ENCODE measurements at places on chromosomes 2 and 18. TPM values are rescaled to one million over a fixed set of nuclear protein-coding genes. Genes with fewer than 3 reads are reported as not detected.
A peak's percentile ranks its signal among the peaks of the same experiment; 100 is the strongest.

DNA sequence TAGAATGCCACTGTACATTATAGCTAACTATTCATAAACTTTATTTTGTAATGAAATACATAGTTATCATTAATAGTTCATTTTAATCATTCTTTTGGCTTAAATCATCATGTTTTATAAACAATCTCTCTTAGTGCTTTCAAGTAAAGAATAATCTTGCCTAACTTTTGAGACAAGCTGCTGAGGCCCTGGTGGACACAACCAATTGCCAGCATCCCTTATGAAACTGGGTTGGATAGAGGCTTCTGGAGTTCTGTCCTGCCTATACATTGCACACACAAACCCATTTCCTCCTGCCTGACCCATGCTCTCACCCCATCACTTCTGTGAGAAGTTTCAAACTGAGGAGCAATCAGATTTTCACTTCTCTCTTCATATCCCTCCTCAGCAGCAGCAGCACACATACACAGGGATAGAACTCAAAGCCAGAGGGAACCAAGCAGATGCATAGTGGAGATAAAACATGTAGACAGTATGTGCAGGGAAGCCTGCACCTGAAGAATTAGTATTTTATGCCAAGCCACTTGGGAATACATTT, 450.0 kb upstream of the SLC14A2 start:
- DNase-seq: no peak

DNA sequence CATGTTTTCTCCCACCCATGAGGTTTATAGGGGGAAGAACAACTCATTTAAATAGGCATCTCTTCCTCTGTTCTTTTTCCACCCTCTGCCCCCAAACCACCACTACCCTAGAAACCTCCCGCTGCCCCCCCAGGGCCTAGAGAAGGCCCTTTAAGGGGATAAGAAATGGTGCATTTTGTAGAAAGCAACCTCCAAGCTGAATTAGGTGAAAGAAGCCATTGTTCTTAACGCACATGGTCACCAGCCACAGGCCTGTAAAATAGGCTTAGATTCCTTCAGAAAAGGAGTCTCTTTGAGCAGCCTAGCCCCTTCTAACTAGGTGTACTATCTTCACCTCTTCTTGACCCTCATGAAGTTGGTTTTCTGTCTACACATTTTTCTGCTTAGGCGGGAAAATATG, 118.6 kb upstream of the SP5 start:
- no peak for DNase-seq

DNA sequence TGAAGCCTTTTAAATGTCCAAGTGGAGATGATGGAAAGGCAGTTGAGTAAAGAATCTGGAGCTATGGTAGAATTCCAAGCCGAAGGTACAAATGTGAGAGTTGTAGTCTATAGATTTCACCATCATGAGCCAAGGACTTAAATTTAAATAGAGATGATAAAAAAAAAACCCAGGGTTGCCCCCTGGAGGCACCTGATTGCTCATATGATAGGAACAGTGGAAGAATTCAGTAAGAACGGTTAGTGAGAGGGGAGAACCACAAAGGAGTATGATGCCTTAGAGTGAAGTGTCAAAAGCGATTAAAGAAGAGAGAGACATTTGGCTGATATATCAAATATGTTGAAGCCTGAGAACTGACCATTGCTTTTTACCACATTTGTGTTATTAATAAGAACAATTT, 11.9 kb downstream of the NYAP2 start:
- no peak for DNase-seq

DNA sequence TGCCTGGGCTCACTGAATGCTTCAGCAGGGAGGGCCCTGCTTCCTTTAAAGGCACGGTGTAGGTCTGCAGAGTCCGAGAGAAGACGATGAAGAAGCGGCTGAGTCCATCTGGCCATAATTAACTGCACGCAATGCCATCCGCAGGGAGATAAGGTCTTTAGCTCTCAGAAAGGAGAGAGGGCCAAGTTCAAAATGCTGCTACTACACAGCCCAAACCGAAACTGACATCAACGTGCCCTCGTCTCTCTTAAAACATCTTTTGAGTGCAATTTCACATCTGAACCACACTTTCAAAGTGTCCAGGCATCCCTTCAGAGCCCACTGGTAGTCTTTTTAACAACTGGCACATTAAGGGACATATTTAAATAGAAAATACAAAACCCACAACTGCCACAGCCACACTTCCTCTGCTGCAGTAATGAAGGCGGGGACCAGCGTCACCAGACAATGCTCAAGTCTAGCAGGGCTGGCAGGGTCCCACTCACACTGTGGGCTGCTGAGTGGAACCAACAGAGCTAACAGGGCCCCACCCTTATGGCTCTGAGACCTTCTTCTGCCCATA, 35.8 kb downstream of the ST3GAL5 start:
- DNase-seq: no peak

GRCh38 chr18:57353137-57353939, 981 bp downstream of the ST8SIA3 start:
- no peak for DNase-seq

DNA sequence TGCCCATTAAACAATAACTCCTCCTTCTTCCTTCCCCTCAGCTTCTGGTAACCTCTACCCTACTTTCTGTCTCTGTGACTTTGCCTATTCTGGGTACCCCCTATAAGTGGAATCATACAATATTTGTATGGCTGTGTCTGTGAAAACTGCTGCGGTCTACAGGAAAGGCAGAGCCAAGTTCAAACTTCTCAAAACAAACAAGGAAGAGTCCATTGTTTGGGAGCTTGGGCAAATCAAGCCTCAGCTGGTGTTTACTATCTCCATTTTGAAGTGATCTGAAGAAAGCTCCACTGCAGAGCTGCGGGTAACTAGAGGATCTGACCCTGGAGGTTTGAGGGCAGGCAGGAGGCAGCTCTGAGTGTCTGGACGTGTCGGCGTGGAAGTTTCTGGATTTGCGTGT, 48.6 kb upstream of the DAPL1 start:
- no peak for DNase-seq

DNA sequence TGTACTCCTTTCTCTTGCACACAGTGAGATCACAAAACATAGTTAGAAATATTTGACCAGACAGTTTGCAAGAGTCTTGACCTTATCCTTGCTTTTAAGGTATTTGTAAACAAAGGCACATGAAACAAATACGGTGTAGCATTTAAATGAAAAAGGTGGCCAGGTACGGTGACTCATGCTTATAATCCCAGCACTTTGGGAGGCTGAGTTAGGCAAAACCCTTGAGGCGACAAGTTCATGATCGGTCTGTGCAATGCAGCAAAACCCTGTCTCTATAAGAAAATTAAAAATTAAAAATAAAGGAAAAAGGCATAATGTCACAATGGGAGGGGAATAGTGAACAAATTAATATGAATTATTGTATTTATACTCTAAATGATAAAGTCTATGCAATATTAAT, 109.5 kb upstream of the PIK3C3 start:
- no peak for DNase-seq

- no peak for DNase-seq
Measured at GRCh38 chr2:170106102-170106840, 71.7 kb upstream of the MYO3B start.

Gene ATP6V1B1
- polyA plus RNA-seq: 78.2 TPM

DNA sequence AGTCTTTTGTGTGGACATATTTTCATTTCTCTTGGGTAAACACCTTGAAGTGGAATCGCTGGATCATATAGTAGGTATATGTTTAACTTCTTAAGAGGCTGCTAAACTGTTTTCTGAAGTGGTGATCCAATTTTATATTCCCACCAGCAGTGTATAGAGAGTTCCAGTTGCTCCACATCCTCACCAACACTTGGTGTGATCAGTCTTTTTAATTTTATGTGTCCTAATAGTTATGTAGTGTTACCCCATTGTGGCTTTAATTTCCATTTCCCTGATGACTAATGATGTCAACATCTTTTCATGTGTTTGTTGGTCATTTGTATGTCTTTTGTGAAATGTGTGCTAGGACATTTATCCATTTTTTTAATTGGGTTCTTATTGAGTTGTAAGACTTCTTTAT, 56.9 kb downstream of the DGKD start:
- DNase-seq: no peak

Gene ABCB11
- not detected for polyA plus RNA-seq

DNA sequence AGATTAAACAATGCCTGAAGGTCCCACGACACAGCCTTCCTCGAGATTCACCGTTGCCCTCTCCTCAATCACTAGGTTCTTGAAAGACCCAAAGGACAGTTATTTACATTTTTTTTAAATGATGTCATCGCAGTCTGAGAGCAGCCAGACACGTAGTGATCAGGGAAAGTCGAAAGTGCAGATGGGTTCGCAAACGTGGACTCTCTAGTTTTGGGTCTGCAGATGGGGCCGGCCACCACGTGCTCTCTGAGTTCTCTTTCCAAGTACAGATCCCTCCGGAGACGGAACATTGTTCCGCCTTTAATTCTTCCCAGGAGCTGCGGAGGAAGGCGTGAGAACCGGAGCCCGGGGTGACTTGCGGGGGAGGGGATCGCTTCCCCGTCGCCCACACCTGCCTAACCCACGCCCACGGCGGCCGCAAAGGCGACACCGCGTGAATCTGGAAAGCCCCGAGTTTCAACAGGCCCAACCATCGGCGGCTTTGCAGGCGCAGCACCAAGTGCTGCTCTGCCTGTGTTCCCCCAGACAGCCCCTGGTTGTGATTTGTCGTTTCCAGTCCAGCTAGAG, 54.3 kb downstream of the PKDCC start:
- peak; percentile 68 for DNase-seq

All from renal pelvis (tissue), 12 donors.